ENCODE measurements at places on chromosomes 3 and 15. TPM values are rescaled to one million over a fixed set of nuclear protein-coding genes. Genes with fewer than 3 reads are reported as not detected.

Gene ALS2CL
- total RNA-seq = 30.9 TPM

Gene PRSS50
- 0.29 TPM for total RNA-seq

Gene TTLL13
- not detected for total RNA-seq

Gene LSAMP
- total RNA-seq = 12.2 TPM

- no peak for DNase-seq
Measured at GRCh38 chr3:29773481-29773880, 492.6 kb downstream of the RBMS3 start.

GRCh38 chr3:186277268-186277909 is 84.6 kb downstream of the DGKG start:
- no peak for DNase-seq

DNA sequence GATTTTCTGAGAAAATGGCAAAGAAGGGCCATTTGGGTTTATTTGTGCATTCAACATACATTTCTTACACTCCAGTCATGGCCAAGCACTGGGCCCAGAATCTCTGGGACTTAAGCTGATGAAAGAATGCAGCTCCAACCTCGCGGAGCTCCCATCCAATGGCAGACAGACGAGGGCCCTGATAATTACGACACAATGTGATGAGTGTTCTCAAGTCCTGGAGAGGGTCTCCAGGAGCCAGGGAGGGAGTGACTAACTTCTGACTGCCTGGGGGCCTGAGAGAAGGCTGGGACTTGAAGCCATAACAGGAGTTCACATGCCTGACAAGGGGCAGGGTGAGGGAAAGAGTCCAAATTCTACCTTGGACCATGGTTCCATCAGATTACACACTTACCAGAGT is 42.6 kb upstream of the BNC1 start:
- DNase-seq = no peak

DNA sequence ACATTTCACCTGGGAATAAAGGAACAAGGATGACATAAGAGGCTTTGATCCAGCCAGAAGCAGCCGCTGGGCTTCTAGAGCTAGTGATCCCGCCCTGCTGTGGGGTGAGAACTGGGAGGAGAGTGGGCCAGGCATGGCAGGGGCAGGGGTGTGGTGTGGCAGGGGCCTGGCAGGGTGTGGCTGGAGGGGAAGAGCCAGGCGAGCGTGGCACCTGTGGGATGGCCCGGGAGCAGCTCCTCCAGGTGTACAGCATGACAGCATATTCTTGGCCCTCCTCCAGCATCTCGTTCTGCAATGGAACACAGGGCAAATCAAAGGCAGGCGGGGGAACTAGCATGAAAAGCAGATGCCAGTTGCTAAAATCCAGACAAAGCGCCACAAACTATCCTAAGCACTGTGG is 35.5 kb downstream of the CYFIP1 start:
- no peak for DNase-seq

DNA sequence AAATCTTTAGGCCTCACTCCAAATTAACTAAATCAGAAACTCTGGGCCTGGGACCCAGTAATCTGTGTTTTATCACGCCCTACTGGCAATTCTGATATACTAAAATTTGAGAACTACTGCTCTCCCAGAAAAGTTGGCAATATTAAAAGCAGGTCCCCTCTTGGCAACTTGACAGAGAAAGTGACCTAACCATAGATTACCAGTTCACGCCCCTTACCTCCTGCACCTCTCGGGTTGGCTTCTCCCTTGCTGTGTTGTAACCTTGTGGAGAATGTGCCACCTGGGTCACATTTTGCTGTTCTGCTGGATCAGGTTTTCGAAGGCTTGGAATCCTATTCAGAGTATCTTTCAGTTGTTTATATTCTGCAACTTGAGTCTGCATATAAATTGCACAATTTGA is 59.1 kb downstream of the GOLIM4 start:
- no peak for DNase-seq

DNA sequence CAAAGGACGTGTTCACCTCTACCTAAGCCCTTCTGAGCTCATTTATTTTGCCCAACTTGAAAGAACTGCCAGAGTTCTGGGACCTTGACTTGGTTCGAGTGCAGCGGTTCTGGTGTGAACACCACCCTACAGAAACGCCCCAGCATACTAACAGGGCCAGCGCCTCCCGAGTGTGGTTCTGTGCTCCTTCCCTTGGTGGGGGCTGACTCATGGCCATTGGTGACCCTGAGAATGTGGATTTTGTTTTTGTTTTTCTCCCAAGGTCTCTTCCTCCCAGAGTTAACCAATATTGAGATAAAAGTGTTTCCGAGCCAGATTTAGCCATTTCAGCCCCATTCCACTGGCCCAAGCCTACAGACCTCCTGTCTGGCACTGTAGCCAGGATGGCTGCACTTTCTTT is 27.9 kb downstream of the SEMA7A start:
- DNase-seq = no peak

DNA sequence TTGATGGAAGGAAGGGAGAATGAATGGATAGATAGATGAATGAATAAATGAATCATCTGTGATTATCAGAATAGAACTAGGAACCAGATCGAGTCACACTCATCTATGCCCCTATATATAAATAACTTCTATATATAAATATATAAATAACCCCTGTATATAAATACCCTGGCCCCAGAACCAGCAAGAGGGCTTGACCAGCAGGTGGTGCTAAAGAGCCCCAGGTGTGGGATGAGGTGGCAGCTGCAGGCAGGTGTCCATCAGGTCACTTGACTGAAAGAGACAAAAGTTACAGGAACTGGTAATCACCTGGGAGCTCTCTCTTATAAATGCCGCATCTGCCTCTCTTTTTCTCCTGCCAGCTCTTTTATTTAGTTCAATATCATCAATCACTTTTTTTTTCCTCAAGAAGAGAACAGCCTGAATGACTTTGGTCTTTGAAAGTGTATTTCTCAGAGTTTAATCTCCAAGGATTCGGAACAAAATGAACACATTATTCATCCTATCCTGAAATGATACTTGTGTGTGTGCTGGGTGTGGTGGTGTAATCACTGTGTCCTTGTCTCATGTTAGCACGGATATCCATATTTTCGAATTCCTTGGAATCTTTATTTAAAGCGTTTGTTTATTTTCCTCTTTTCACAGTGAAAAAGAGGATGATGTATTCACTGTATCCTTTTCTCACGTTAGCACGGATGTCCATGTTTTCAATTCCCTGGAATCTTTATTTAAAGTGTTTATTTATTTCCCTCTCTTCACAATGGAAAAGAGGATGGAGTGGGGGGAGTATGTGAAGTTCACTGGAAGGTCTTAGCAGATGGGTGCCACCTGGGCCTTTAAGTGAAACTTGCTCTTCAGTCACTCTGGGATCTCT is 35.4 kb upstream of the ATG7 start:
- DNase-seq = no peak

- DNase-seq = no peak
Measured at GRCh38 chr3:89252016-89252415, 144.6 kb downstream of the EPHA3 start.

- DNase-seq = no peak
Measured at GRCh38 chr3:183149915-183150750, 12.4 kb downstream of the LAMP3 start.

- DNase-seq = no peak
Measured at GRCh38 chr3:44326019-44326418, 12.5 kb upstream of the TCAIM start.

DNA sequence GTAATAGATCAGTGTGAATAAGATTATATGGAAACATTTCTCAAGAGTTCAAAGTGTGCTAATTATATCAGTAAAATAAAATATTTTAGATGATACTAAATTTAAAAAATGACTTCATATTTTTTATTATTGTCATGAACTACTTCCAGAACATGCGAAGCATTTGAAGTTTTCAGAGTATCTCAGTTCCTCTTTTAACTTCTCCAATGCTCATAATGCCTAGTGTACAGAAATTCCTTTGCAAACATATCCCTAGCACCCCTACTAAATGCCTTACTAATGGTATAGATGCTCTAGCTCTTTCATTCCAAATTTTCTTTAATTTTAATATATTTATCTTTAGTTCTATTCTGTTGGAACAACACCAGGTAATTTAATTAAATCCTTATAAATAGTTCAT is 580.4 kb downstream of the CADM2 start:
- no peak for DNase-seq

Data from kidney epithelial cell (primary cell).